Retinal pigment epithelial cell (primary cell): ENCODE measurements at places on chromosomes 2 and 18.
A peak's percentile ranks its signal among the peaks of the same experiment; 100 is the strongest.

GRCh38 chr2:74566754-74567085, 12.2 kb downstream of the DOK1 start:
- peak; percentile 79 for DNase-seq

DNA sequence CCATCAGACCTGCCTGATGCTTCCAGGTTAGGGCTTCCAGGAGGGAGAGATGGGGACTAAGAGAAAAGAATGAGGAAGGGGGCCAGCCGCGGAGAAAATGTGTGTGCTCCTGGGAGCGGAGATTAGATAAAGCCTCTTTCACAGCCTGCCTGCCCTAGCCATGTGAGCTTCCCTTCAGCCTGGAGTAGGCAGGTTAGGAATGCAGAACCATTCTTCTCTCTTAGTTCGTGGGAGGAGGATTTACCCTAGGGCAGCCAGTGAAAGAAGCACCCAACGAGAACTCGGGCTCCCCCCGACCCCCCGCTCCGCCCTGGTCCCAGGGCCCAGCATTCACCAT, 36.1 kb downstream of the POMC start:
- DNase-seq: no peak

- DNase-seq: no peak
These were observed 87.8 kb upstream of the RAB6C start for GRCh38 chr2:129891341-129892320.

DNA sequence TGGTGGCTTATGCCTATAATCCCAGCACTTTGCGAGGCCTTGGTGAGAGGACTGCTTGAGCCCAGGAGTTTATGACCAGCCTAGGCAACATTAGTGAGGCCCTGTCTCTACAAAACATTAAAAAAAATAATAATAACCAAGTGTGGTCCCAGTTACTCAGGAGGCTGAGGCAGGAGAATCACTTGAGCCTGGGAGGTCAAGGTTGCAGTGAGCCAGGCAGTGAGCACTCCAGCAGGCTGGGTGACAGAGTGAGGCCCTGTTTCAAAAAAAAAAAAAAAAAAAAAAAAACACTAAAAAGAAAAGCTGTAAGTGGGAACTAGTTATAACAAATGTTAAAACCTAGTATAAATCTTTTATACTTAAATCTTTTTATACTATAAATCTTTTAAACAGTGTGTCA, 146.2 kb upstream of the ITGA4 start:
- DNase-seq: no peak

DNA sequence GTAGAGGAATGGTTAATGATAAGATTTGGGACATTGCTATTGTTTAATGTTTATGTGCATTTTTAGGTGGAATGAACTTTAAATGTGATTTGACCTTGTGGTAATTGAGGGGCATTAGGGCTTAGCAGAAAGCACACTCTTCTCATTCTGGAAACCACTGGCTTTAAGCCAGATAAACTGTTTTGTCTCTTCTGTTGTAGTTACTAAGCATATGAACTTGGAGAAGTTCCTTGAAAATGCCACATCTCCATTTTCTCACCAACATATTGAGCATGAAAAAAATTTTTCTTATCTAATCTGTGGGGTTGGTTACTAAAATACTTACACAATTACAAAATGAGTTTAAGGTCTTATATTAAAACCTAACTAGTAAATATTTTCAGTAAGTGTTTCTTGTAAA, 70.8 kb upstream of the FSHR start:
- peak; percentile 53 for DNase-seq

GRCh38 chr18:69172046-69172445, 228.6 kb upstream of the DOK6 start:
- DNase-seq: no peak

- DNase-seq: no peak
These were observed 155.2 kb downstream of the TMEM18 start for GRCh38 chr2:521853-522530.

- no peak for DNase-seq
These were observed 19.1 kb downstream of the CAPG start for GRCh38 chr2:85390941-85391669.

- no peak for DNase-seq
These were observed 113.2 kb upstream of the CHST9 start for GRCh38 chr18:27298214-27298804.

DNA sequence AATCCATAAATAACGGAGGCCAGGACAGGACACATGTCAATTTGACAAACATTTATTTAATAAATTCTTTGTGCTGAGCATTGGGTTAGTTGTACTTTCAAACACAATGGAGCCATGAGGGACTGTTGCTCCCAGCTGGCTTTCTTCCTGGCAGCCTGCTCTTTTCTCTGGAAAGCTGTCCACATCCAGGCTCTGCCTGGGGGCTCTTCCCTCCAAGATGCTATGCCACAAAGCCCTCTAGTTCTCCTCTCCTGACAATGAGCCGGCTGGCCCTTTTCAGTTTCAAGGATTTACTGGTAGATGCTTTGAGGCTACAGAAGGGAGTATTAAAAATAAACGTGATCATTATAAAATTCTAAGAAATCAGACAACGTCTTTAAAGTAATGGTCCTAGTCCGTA, 44.1 kb upstream of the SLC14A2 start:
- no peak for DNase-seq

- DNase-seq: peak; percentile 15
These were observed 222.5 kb upstream of the COPS8 start for GRCh38 chr2:236862961-236863728.

DNA sequence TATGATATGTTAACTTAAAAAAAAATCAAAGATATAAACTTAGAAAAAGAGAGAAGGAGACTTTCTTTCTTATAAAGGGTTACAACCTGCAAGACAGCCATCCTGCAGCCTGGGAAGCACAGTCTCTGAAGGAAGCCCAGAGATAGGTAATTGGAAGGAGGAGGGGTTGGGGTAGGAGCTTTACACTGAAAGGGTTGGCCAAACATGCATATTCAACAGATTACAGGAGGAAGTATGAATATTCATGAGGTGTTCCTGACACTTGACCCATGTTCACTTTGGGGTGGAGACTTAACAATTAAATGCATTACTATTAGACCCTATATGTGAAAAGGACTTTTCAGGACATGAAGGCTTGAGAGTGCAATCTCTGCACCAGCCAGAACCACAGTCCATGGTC, 71.7 kb upstream of the CDH2 start:
- DNase-seq: no peak

GRCh38 chr2:143579456-143579855, 450.2 kb downstream of the ARHGAP15 start:
- no peak for DNase-seq

GRCh38 chr2:6183226-6183625, 491.0 kb downstream of the SOX11 start:
- no peak for DNase-seq

- no peak for DNase-seq
These were observed 140.3 kb downstream of the TCF4 start for GRCh38 chr18:55447672-55448018.

DNA sequence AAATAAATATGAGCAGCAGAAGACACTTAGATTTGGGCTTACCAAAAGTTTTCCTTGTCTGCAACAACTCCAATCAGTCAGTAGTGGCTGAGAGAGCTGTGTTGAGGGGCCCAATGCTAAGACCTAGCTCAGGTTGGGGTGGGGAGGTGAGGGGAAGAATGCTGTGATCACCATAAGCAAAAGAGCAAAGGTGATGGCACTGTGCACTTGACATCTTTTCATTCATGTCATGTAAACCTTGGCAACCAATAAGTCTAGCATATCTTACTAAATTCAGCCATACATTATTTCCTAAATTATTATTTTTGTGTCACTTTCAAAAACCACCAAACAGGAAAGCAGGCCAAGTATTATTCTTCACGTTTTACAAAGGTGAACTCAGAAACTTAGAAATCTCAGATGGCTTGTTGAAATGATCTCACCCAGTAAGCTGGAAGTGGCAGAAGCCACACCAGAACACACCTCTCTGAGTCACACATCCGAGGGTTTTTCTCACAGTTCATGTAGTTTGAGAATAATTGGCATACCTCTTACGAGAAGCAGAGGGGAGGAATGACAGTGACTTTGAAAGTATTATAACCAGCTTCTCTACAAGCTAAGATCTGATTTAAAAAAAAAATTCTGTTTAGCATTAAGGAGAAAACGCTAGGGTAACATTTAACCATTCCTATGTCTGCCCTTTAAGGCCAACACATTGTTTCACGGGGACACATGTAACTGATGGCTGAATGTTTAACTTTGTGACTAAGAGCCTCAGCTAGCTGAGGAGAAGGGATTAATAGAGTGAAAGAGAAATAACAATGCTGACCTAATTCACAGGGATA, 43.3 kb upstream of the SETBP1 start:
- DNase-seq: peak; percentile 70

GRCh38 chr2:16031848-16032159, 91.5 kb downstream of the MYCN start:
- DNase-seq: no peak

DNA sequence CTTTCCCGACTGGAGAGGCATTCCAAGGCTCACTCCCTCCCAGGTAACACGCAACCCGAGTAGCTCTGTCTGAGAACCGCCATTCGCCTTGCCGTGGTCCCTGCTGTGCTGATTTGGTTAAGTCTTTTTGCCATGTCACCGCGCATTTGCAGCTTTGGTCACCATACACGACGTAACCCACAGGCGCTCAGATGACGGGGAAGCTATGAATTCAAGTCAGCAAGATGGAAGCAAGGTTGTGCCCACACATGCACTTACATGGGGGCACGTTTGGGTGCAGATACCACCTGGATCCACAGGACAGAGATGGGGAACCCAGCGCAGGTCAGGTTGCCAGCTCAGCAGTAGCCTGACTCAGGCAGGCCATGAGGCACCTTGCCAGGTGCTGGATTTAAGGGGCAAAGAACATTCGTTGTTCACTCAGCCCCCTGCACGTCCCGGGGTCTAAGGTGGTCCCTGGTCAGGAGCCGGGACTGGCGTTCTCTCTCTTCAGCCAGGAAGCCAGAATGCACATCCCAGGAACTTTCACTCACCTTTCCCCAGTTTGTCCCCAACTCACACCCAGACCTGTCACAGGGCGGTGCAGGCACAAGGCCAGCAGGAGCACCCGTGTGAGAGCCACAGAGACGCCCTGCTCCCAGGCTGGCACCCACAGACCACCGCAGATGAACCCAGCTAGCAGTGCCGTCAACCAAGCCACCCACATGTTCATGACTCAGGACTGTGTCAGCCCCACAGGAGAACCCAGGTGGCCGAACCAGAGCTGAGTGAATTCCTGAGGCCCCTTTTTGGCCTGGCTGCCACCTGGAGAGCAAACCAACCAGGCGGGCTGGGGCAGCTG, 19.9 kb downstream of the SNED1 start:
- DNase-seq: no peak

DNA sequence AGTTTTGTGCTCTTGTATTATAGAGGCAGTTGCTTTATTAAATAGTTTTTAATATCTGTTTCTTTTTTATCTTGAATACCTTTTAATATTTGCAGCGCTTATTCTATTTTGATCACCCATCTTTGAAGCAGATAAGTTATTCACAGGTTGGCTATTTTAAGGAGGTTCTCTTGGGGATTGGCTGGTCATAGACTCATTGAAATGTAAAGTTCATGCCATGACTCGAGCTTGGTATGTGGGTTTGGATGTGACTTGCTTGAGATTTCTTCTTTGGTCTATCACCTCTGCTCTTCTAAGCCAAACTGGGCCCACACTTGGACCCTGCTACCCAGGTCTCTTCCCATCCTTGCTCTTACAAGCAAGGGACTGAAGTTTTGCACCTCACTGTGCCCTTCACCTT, 33.6 kb downstream of the FARP2 start:
- no peak for DNase-seq

- DNase-seq: no peak
These were observed 156.3 kb downstream of the TTC32 start for GRCh38 chr2:19745318-19746136.

- DNase-seq: no peak
These were observed 1609.3 kb upstream of the ZEB2 start for GRCh38 chr2:146129231-146129630.

DNA sequence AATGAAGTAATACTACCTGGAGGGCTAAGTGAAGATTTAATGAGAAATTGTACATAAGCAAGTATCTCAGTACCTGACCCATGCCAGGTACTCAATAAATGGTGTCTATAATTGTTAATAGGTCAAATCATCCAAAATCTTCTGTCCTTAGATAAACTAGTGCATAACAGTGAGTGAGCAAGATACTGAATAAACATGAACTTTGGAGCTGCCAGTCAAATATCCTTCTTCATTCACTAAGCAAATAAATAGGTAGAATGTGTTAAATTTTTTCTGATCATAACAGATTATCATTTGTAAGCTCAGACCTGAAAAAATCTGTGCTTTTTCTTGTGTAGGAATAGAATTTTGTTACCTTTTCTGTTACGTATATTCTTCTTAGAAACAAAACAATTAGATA, 39.6 kb downstream of the RAB3GAP1 start:
- no peak for DNase-seq

GRCh38 chr2:241179899-241180298, 8.6 kb upstream of the ANO7 start:
- no peak for DNase-seq

DNA sequence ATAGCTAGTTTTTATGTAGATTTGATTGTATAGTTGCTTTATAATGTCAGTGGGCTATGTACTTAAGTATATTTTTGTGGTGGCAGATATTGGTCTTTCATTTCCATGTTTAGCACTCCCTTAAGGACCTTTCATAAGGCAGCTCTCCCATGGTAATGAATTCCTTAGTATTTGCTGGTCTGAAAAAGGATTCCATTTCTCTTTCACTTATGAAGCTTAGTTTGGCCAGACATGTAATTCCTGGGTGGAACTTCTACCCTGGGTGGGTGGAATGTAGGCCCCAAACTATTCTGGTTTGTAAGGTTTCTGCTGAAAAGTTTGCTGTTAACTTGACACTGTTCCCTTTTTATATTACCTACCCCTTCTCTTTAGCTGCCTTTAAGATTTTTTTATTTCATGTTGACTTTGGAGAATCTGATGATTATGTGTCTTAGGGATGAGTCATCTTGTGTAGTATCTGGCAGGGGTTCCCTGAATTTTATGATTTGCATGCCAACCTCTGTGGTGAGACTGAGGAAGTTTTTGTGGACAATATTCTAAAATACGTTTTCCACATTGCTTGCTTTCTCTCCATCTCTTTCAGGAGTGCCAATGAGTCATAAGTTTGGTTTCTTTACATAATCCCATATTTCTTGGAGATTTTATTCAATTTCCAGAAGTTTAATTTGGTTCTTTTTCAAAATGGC, 65.4 kb upstream of the VRK2 start:
- peak; percentile 14 for DNase-seq

GRCh38 chr2:223894968-223895367, 50.2 kb downstream of the WDFY1 start:
- DNase-seq: no peak

- DNase-seq: no peak
These were observed 16.4 kb downstream of the MTCL1 start for GRCh38 chr18:8721716-8722115.

DNA sequence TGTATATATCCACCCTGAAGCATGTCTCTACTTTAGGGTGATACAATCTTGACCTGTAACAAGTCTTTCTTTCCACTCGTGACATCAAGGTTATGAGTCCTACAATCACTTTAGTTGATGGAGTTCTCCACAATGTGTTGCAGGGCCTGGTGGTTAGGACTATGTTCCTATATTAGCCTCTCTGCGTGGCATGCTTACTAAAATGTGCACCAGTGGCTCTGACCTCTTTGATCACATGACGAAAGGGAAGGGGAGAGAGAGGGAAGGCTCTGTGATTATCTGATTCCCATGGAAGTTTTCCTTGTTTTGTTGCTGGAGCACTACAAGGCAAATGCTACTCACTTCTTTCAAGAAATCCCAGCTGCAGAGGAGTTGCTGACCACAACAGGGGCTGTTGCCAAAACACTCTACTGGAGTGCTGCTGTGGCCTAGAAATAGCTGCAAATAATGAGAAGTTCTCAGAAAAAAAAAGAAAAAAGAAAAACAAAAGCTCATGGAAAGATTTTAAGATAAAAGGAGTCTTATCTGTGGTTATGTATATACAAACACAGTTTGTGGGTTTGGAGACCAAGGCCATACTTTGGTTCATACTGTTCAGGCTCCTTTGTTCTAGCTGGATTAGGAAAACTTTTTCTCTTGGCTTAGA, 272.8 kb upstream of the MMADHC start:
- peak; percentile 86 for DNase-seq
